ENCODE measurements at places on chromosomes 6 and 20. TPM values are rescaled to one million over a fixed set of nuclear protein-coding genes. Genes with fewer than 3 reads are reported as not detected.

EEF1A2 gene
- not detected for polyA plus RNA-seq

DNA sequence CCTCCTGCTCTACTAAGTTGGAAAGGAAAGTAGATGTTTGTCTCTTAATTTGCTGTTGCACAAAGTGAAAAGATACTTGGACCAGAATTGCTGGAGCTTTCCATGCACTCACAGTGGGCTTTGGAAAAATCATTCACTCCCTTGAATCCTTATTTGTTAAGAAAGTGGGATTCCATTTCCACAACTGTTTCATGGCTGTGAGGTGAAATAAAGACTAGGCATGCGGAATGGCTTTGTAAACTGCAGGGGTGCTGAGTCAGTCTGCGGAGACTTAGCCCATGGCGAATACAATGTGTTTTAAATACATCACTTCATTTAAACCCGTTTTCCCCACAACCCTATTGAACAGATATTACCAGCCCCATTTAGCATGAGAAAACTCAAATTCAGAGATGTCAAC lies 36.8 kb upstream of the CLDN20 start:
- DNase-seq, result no peak

TUBB2A gene
- polyA plus RNA-seq, result 8.4 TPM

CD24 gene
- not detected for polyA plus RNA-seq

DNA sequence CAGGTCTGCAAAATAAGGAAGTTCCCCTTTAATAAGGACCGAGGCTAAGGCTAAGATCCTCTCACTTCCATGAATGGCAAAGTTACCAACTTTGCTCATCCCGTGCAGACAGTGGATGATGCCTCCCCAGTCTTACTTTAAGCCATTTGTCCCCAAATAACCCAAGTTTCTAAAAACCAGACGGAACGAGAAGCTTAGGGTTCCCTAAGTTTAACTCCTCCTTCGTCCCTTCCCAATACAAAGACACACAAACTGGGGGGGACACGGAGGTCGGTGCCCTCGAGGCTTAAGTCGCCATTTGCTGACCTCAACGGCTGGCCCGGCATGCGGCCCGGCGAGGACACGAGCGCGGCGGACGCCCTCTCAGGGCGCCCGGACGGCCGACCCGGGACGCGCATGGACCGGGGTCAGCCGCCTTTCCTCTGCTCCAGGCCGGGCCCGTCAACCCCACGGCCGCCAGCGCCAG lies 527 bp downstream of the FBXO30 start:
- peak; percentile 9 for DNase-seq

- DNase-seq, result no peak
Observed at GRCh38 chr20:17904027-17904426, 64.6 kb downstream of the SNX5 start.

- DNase-seq, result no peak
Observed at GRCh38 chr6:119195848-119196247, 117.4 kb upstream of the FAM184A start.

- DNase-seq, result no peak
Observed at GRCh38 chr6:84425971-84426705, 198.7 kb upstream of the CEP162 start.

TRIM15 gene
- polyA plus RNA-seq, result not detected

GRCh38 chr6:37717836-37718251 lies 20.2 kb upstream of the MDGA1 start:
- no peak for DNase-seq

DNA sequence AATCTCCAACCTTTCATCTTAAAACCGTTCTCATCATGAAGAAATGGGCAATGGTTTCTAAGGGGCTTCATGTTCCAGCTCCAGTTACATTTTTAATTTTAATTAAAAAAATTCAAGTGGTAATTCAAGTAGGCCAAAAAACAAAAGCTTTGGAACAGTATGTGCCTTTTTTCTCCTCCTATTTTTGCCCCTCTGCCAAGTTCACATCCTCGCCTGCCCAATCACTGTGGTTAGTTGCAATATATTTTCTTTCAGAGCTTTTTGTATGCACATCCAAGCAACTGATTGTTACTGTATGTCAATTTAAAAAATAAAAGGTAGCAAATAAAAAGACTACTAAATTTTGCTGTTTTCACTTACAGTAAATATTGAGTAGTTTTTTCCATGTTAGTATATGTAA lies 99.8 kb upstream of the B3GAT2 start:
- no peak for DNase-seq

TREM2 gene
- not detected for polyA plus RNA-seq

DNA sequence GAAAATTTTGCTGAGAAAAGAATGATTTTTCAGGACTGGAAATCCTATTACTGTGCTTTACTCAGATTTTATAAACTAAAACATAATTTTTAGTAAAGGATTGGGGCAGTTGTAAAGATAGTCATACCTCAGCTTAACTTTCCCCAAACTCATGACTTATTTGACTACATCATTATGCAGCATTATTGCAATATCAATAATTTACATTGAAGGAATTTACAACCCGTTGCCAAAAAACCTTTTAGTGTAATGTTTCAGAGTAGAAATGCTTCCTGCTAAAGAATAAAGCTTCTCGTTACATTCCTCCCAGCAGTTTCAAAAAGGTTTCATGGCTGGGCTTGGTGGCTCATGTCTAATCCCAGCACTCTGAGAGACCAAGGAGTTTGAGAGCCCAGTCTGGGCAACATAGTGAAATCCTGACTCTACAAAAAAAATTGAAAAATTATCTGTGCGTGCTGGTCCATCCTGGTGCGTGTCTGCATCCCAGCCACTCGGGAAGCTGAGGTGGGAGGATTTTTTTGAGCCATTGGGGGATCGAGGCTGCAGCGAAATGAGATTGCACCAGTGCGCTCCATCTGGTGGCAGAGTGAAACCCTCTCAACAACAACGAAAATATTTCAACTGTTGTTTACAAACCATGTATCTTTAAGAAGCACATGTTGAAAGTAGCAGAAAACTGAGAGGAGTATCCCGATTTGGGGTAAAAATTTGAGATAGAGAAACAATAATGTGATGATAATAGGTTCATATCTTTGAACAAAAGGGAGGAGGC lies 4.4 kb downstream of the AMD1 start:
- DNase-seq, result peak; percentile 40

- DNase-seq, result no peak
Observed at GRCh38 chr6:125558907-125559306, 190.5 kb upstream of the HEY2 start.

GRCh38 chr6:11251553-11252360 lies 19.3 kb upstream of the NEDD9 start:
- no peak for DNase-seq

DNA sequence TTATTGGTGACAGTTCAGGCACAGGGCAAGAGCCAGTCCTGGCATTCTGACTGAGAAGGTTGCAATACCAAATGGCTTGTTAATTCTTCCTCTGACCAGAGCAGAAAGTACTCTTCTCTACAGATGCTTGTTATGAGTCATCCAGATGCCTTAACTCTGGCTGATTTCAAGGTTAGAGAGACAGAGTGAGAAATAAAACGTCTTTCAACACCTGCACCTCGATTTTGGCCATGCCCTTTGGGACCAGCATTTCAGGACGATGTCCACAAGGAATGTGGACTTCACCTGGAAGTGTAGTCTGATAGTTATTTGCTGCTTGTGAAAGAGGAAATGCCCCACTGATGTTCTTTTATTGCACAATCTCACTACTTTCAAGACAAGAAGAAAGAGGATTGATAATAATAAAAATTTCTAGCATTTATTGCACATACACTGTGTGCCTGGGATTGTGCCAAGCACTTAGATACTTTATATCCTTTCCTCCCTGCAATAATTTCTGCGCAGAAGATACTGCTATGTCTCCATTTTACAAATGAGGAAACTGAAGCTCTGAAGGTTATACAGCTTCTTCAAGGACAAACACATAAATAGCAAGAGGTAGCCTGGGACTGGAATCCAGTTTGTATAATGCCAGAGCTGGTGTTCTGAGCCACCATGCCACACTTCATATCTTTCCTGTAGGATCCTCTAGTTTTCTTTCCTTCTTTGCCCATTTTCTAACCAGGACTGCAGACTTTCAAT lies 33.5 kb upstream of the MCM3 start:
- no peak for DNase-seq

- DNase-seq, result no peak
Observed at GRCh38 chr20:8522168-8522567, 390.1 kb downstream of the PLCB1 start.

DNA sequence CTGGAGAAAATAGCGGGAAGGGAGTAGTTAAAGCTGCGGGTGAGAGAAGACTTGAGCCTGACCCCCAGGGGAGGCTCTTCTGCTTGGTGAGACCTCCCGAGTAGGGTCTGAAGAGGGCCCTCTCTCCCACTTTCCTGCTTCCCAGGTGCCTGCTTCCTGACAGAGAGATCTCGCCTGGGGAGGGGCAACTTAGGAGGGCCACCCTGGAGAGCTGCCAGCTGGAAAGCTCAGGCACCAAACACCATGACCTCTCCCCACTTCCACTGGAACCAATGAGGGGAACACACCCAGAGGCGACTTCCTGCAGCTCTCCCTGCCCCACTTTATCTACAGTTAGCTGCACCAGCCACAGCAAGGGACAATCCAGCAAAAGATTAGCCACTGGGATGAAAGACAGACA lies 208.0 kb downstream of the TBXT start:
- no peak for DNase-seq

WFDC2 gene
- polyA plus RNA-seq, result not detected

DNA sequence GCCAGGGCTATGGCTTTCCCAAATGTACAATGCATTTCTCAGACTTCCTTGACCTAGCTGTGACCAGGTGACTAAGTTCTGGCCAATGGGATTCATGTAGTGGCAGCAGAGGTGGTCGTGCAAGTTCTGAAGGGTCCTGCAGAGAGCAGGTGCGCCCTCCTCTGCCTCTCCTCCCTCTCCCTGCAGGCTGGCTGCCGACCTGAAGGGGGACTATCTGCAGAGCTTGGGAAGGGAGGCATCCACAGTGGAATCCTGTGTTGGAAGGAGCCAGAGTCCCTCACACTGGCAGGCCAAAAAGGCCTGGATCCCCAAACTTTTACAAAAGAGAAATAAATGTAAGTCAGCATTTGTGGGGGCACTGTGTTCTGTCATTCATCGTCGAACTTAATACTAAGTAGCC lies 66.6 kb downstream of the CDH26 start:
- DNase-seq, result no peak

DNA sequence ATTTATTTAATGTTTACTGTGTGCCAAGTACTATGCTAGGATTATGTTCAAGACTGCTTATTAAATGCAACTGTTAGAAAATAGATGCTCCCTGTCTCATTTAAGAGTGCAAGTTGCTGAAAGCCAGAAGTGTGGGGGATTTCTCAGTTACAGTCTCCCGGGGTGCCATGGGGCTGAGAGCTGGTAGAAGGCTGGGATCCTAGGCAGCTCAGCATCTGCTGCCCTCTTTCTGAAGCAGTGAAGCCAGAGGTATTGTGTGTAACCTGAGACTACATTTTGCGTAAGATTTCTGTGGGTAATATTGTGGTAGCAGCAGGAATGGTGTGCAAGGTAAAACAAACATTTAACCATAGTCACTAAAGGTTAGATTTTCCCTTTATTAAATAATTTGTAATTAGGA lies 120.6 kb downstream of the AKAP7 start:
- DNase-seq, result no peak

DNA sequence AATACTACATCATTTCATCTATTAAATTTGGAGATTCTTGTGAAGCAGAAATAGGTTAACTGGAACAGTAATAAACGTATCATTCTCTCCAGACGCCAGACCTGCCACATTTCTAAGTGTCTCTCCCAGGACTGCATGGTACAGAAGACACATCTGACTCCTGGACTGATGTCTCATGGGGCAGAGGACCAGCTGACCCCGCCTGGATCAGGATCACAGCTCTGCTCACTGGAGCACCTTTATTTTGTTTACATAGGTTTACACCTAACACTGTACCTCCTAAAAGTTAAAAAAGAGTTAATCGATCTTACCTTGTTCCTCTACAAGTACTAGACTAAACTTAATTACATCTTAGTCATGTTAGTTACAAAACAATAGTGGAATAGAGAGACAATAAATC lies 11.2 kb downstream of the OVOL2 start:
- no peak for DNase-seq

DNA sequence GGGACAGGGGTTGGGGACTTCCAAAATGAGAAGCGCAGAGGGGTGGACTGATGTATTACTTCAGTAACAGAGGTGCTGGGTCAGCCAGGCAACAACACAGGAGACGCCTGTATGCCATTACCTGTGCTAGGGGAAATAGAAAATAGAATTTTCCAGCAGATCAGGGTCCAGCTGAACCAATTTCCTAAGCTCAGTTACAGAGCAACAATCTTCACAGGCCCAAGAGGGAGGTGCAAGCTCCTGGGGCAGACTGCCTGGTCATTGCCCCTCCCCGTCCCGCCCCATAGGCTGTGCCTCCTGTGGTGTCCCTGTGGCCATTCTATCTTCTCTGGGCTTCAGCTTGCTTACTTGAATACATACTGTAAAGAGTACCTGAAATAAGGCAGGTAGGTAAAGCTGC lies 3.7 kb downstream of the KCNK5 start:
- no peak for DNase-seq

GRCh38 chr6:25692472-25692871 lies 40.5 kb downstream of the SCGN start:
- no peak for DNase-seq

DNA sequence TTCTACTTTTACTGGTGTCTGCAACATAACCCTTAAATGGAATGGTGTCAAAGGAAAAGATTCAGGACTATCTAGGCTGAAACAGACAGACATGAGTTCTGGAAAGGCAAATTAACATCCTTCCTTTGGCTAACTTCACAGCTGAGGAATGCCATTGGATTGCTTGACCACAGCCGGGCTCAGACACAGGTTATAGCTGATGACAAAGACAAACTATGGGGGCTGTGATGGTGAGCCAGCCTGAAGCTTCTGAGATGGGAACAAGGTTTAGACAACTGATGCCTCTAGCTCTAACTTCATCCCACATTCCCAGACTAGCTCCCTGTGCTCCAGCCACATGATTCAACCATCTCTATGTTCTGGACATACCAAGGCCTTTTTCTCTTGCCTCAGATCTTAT lies 15.3 kb downstream of the POLR1C start:
- DNase-seq, result no peak

BPIFB2 gene
- polyA plus RNA-seq, result not detected

DNA sequence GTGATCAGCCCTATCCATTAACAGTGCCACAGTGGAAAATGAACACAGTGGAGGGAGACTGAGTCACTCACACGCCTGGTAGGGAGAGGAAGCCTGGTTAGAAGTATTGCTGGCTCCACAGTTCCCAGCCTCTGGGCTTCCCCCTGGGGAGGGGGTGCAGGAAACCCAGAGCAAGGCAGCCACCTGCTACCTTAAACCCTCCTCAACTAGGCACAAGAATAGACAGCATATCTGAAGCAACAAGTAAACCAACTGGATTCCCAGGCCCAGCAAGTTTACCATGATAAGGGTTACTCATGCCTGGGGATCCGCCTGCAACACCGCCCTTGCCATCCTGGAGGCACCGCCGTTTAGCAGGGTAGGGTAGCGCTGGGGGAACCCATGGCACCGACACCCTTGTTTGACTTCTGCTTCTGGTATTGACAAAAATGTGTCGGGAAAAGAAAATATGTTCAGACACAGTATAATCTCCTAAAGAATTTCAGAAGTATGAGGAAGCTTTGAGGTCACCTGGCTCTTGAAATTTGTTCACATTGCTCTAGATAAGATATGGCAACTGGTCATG lies 38.3 kb downstream of the SLC22A23 start:
- no peak for DNase-seq

Data from CD4-positive, alpha-beta memory T cell (primary cell).